ENCODE measurements at places on chromosomes 6 and 20.

DNA sequence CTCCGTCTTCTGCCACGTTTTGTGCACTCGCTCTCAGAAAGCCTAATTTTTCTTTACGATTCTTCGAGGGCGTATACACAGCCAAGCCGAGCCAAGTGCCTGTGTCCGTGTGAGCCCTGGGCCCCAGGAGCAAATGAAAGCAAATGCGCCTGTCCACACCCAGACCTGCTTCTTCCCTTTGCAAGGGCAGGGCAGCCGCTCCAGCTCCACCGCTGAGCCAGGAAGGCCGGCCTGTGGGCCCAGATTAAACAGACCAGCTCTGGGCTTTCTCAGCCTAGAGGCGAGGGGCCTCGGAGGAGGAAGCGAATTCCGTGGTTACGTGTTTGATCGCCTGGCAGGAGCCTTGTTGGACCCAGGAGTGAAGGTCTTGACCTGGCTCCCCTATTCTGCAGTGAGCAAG, 184.6 kb downstream of the SMOC2 start:
- DNase-seq = no peak

- DNase-seq = no peak
Observed at GRCh38 chr6:152378169-152378568, 259.0 kb downstream of the SYNE1 start.

DNA sequence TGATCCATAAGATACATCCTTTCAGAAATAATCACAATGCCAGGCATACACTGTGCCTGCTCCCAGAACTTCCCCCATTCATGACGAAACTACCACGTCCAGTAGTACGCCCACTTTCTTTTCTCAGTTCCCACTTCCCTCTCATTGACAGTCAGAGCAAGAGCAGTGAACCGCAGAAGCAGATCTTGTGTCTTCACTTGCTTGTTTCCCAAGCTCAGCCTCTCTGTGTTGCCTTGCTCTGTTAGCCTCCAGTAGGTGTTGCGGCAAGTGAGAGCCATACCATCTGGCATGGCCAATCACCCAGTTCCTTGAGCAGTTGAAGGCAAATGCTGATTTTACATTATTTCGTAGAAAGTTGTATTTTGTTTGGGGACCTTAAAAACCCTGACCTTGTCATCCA, 11.7 kb downstream of the UST start:
- no peak for DNase-seq

GRCh38 chr20:33299111-33299603, 16.1 kb downstream of the BPIFB1 start:
- DNase-seq = peak; percentile 35

DNA sequence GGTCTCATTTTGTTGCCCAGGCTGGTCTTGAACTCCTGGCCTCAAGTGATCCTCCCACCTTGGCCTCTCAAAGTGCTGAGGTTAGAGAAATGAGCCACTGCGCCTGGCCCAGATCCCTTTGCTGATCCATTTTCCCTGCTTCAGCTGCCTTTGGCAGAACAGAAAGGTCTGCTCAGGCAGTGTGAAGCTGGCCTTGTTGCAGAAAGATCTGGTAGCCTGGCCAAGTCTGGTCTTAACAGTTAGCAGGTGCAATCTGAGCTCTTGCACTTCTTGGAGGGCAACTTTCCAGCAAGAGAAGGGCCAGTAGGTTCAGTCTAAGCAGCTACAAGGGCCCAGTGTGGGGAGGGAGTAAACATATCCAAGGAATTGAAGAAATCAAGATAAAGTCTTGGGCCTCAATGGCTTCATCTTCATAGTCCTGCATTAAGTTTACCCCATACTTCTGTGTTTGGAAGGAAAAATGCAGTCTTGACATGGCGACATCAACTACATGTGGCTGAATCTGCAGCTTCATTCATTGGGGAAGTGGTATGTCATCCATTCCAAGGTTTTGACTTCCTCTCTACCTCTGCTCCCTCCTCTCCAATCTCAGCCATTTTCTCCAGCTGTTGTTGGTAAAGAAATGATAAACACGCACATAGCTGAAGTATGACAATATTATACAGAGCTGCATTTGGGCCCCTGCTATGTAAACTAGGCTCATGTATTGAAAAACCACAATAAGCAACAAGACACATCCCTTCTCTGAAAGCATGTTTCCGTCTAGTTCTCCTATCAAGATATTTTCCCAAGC, 39.0 kb upstream of the NEDD9 start:
- no peak for DNase-seq

DNA sequence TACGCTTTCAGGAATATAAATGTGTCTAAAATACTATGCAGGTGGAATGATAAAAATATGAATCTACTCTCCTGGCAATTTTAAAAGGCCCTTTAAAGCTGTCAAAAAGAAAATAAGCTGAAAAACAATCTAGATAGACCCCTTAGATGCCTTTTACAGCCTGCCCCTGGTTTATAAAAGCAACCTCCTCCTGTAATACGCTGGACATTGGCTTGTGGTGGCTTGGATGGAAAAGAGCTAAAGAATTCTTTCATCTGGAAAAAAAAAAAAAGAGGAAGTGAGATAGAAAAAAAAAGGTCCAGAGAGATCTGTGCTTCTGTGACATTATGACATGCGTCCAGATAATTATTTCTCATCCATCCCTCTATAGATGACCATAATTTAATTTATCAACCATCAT, 115.9 kb upstream of the NRSN1 start:
- DNase-seq = no peak

DNA sequence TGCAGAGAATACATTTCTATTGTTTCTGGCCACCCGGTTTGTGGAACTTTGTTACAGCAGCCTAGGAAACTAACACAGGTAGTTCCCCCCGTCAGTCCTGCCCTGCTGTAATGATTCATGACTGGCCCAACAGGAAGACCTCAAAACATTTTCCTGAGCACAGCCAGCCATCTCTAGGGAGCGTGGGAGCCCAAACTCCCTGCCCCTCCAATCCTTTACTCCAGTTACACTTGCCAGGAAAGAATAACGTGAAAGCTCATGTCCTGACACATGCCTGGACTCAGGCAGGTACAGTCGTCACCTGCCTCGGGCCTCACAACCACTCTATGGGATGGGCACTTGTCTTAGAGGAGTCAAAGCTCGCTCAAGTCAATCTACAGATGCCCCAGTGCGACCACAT, 8.4 kb downstream of the TXNDC5 start:
- no peak for DNase-seq

DNA sequence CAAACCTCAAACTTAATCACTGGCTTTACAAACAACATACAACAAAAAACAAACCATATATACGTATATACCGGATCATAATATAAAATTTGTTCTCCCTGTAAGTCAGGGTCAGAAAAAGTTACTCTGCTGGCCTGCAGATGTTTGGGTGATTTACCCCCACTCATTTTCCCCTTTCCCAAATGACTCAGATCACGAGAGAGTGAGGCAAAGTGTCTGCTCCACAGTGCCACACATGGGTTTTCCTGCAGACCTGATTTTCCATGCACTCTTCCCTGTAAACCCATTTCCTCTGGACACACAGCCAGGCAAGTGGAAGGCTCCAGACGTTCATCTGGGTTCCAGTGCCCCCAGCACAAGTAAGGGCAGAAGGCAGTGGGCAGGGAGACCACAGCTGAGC, 23.5 kb downstream of the GFOD1 start:
- no peak for DNase-seq

GRCh38 chr20:63370618-63371187, 9.6 kb upstream of the CHRNA4 start:
- peak; percentile 36 for DNase-seq

- DNase-seq = peak; percentile 84
Observed at GRCh38 chr20:21607971-21608725, 94.3 kb upstream of the NKX2-2 start.

DNA sequence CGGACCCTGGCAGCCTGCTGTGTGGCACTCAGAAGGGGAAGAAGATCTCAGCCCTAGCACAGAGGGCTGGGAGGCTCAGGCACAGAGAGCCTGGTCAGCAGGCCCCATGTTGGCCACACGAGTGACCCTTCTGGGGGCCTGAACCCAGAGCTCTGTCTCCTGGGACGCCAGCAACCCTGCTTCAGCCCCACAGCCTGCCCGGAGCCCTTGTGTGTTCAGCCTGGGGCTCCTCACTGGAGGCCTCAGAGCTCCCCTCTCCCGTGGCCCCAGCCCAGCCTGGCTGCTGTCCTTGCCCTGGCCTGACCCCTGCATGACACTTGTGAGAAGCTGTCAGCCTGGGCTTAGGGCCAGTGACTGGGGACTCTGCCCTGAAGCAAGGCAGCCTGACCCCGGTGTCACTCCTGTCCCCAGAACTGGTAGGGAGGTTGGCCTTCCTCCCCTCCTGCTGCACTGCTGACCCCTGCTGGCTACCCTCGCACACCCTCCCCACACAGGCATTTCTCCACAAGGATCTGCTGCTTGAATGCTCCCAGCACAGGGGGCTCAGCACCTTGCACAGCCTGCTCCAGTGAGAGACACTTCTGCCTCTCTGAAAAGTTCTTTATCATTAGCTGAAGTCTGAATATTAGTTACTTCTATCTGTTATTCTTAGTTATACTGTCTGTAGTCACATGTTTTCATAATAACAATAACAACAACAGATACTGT, 15.4 kb upstream of the IP6K3 start:
- DNase-seq = peak; percentile 6
